ENCODE measurements at places on chromosomes 4 and X.

GRCh38 chrX:27600686-27601085, 10.5 kb downstream of the DCAF8L2 start:
- H3K27me3 ChIP-seq, result no peaks in the 10 kb centered on the region
- H3K4me3 ChIP-seq, result no peak overlapping the region
- H3K4me1 ChIP-seq, result no peaks in the 10 kb centered on the region
- no peak for DNase-seq
- H3K27ac ChIP-seq, result no peak overlapping the region

DNA sequence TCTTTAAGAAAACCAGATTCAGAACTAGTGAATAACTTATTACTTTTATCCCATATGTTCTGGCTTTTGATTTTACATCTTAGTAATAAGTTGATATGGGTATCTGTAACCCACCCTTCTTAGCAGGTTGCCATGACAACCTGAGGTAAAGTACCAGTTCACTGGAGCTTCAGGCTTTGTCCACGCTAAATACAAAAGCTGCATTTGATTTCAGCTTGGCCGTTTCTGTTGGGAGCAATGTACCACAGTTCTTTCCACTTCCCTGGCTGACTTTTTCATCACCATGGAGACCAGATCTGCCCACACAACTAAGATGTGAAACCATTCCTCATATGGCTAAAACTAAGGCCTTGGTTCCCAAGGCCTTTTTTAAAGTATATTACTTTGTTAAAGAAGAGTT, 26.1 kb downstream of the KLHL34 start:
- no peak overlapping the region for H3K4me3 ChIP-seq
- peaks cover 11% of the 10 kb centered on the region for H3K36me3 ChIP-seq
- H3K4me1 ChIP-seq, result no peaks in the 10 kb centered on the region
- no peaks in the 10 kb centered on the region for H3K27me3 ChIP-seq
- DNase-seq, result no peak

GRCh38 chrX:18906286-18906685, 77.6 kb downstream of the PHKA2 start:
- DNase-seq, result no peak
- peaks cover 2% of the 10 kb centered on the region for H3K36me3 ChIP-seq
- no peaks in the 10 kb centered on the region for H3K27me3 ChIP-seq
- no peaks in the 10 kb centered on the region for H3K4me1 ChIP-seq
- H3K27ac ChIP-seq, result no peak overlapping the region

GRCh38 chr4:54371173-54371572, 142.1 kb downstream of the PDGFRA start:
- H3K27ac ChIP-seq, result no peak overlapping the region
- no peak overlapping the region for H3K4me3 ChIP-seq
- no peaks in the 10 kb centered on the region for H3K4me1 ChIP-seq

DNA sequence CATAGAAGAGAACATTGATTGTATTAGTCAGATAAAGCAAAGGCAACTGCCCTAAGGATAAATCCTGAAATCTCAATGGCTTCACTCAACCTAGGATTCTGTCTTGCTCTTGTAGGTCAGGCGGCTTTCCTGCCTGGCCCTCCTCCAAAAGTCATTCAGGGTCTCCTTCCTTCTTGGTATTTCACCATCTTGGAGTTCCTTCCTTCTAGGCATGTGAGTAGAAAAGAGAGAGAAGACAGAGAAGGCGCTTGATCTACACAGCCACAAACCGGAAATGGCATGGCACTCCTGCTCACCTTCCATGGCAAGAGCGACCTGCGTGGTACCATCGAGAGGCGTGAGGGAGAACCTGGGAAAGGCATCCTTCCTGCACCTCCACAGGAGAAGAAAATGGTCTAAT, 45.3 kb upstream of the HELT start:
- no peaks in the 10 kb centered on the region for H3K4me1 ChIP-seq
- DNase-seq, result no peak
- H3K27me3 ChIP-seq, result peaks cover 11% of the 10 kb centered on the region
- no peaks in the 10 kb centered on the region for H3K36me3 ChIP-seq
- no peak overlapping the region for H3K4me3 ChIP-seq

DNA sequence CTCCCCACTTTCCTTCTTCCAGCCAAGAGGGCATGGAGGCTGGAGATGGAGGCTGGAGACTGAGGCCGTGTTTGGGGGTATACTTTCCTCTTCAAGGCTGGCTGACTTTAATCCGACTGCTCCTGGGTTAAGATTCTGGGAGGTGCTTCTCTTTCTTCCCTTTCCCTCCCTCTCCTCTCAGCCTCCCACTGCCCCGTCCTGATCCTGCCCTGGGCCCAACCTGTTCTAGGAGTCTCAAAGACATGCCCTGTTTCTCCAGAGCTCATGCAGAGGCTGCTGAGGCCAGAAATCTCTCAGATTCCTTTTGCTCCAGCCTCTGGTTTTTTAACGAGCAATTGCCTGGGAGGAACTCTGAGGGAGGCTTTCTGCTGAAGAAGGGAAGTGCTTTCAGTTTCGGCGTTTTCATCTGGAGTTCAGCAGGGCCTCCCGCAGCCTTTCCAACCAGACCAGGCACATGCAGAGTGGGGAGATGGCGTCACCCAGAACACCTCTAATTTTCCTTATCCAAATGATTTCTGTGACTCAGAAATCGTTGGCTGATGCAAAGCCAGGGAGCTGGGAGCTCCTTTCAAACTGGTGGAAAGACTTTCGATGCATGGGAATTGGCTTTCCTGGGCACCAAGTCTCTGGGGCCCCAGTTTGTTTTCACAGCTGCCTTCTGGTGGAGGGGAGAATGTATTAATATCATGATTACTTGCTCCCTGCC, 34.5 kb upstream of the FAM9C start:
- H3K4me1 ChIP-seq, result peaks cover 84% of the 10 kb centered on the region
- H3K36me3 ChIP-seq, result no peaks in the 10 kb centered on the region
- no peak for DNase-seq
- peak overlapping the region; percentile 83 for H3K27ac ChIP-seq
- peak overlapping the region; percentile 47 for H3K4me3 ChIP-seq

- no peak overlapping the region for H3K4me3 ChIP-seq
- no peak overlapping the region for H3K27ac ChIP-seq
- peaks cover 54% of the 10 kb centered on the region for H3K27me3 ChIP-seq
- peaks cover 5% of the 10 kb centered on the region for H3K4me1 ChIP-seq
- no peak for DNase-seq
- H3K36me3 ChIP-seq, result no peaks in the 10 kb centered on the region
These were observed 1.6 kb upstream of the SH3RF1 start for GRCh38 chr4:169272265-169272886.

DNA sequence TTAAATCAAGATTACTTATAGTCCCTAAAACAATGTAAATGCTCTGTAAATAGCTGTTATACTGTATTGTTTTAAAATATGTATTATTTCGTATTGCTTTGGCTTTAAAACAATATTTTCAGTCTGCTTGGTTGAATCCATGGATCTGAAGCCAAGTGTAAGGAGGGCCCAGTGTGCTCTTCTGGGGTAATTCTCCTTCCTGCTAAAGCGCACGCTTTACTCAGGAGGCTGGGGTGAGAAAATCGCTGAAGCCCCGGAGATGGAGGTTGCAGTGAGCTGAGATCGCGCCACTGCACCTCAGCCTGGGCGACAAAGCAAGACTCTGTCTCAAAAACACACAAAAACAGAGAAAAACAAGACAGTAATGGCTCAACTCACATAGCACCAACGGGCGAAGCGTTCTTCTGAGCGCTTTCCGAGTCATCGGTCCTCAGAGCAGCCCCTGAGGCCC, 391 bp upstream of the IDUA start:
- peak overlapping the region; percentile 79 for H3K4me3 ChIP-seq
- H3K36me3 ChIP-seq, result no peaks in the 10 kb centered on the region
- H3K27me3 ChIP-seq, result no peaks in the 10 kb centered on the region
- H3K4me1 ChIP-seq, result peaks cover 22% of the 10 kb centered on the region
- peak overlapping the region; percentile 71 for H3K27ac ChIP-seq

- no peak for DNase-seq
- H3K27ac ChIP-seq, result no peak overlapping the region
- no peaks in the 10 kb centered on the region for H3K36me3 ChIP-seq
- H3K27me3 ChIP-seq, result peaks cover 1% of the 10 kb centered on the region
These were observed 39.3 kb downstream of the CPE start for GRCh38 chr4:165418073-165418472.

- H3K36me3 ChIP-seq, result no peaks in the 10 kb centered on the region
- DNase-seq, result no peak
- no peaks in the 10 kb centered on the region for H3K4me1 ChIP-seq
- no peak overlapping the region for H3K4me3 ChIP-seq
- no peak overlapping the region for H3K27ac ChIP-seq
- no peaks in the 10 kb centered on the region for H3K27me3 ChIP-seq
These were observed 455.2 kb downstream of the PCDH7 start for GRCh38 chr4:31175242-31175910.

DNA sequence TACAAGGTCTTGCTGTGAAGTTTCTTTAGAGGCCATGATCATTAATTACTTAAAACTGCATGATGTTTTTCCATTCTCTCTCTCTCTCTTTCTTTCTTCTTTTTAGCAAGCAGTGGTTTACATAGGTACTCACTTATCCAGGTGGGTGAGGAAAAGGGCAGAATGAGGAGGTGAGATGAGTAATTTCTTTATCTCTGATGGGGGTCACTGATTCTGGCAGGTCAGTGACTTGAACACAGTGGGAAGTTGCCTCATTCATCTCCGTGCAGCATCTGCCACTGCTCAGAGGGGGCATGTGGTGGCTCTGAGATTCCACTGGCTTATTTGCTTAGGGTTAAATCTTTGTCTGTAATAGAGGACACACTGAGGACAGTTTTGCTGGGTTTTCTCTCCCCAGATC, 62.6 kb downstream of the FAM114A1 start:
- no peak overlapping the region for H3K27ac ChIP-seq
- no peaks in the 10 kb centered on the region for H3K36me3 ChIP-seq
- no peak overlapping the region for H3K4me3 ChIP-seq

GRCh38 chr4:16745009-16745635, 153.3 kb downstream of the LDB2 start:
- peaks cover 3% of the 10 kb centered on the region for H3K27me3 ChIP-seq
- no peak overlapping the region for H3K27ac ChIP-seq
- no peaks in the 10 kb centered on the region for H3K36me3 ChIP-seq
- DNase-seq, result no peak
- H3K4me1 ChIP-seq, result no peaks in the 10 kb centered on the region

GRCh38 chrX:7925867-7926472, 1.2 kb downstream of the PNPLA4 start:
- peak overlapping the region; percentile 52 for H3K27ac ChIP-seq
- no peaks in the 10 kb centered on the region for H3K27me3 ChIP-seq
- peak overlapping the region; percentile 87 for H3K4me3 ChIP-seq
- peaks cover 12% of the 10 kb centered on the region for H3K4me1 ChIP-seq
- DNase-seq, result peak; percentile 71

GRCh38 chr4:67080046-67080557, 465.2 kb downstream of the CENPC start:
- H3K4me3 ChIP-seq, result no peak overlapping the region
- no peaks in the 10 kb centered on the region for H3K4me1 ChIP-seq
- no peak for DNase-seq
- H3K36me3 ChIP-seq, result no peaks in the 10 kb centered on the region
- no peak overlapping the region for H3K27ac ChIP-seq
- H3K27me3 ChIP-seq, result peaks cover 2% of the 10 kb centered on the region

DNA sequence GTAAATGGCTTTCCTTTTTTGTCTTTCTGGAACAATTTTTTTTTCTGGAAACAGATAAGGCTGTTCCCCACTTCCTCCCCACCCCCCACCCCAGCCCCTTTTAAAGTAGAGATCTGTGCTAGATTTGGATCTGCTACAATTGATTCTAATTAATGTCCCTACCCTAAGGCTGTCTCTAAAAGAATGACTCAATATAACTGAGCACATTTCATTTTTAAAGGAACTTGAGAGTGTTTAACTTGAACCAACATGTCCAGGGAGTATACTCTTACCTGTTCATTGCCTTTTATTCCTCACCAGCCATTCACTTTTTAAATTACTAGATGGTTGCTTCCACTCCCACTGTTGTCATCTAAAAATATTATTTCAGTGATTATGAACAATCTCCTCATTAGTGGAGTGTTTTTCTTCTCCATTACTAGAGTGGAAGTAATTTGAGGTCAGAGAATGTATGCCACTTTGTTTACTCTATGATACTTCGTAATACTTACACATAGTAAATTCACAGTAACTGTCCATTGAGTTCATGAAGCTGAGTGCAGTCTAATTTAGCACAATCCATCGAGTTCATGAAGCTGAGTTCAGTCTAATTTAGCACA, 14.1 kb upstream of the CNOT6L start:
- no peak overlapping the region for H3K27ac ChIP-seq
- H3K4me3 ChIP-seq, result no peak overlapping the region
- no peak for DNase-seq
- no peaks in the 10 kb centered on the region for H3K27me3 ChIP-seq

GRCh38 chr4:185987961-185988627, 80.9 kb upstream of the TLR3 start:
- no peaks in the 10 kb centered on the region for H3K4me1 ChIP-seq
- no peak overlapping the region for H3K27ac ChIP-seq
- H3K4me3 ChIP-seq, result no peak overlapping the region
- DNase-seq, result no peak

DNA sequence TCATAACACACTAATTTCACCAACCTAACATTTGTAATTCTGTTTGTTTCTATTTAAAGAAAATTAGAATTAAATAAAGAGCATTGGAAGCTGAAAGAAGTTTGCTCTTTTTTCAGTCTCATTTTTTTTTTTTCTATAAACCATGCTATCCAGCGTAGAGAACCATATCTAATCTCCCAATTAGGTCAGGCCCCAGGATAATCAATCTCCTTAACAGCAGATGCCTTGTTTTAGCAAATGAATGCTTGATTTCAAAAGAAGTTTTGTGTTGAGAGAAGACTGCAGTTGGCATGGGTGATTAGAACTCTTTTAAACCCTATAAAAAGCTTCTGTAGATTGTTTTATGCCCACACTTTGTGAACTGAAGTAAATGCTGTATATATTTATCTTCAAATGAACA, 15.6 kb upstream of the MAD2L1 start:
- no peaks in the 10 kb centered on the region for H3K36me3 ChIP-seq
- no peaks in the 10 kb centered on the region for H3K4me1 ChIP-seq
- no peak for DNase-seq
- H3K27me3 ChIP-seq, result peaks cover 3% of the 10 kb centered on the region
- H3K4me3 ChIP-seq, result no peak overlapping the region

- no peak overlapping the region for H3K4me3 ChIP-seq
- no peaks in the 10 kb centered on the region for H3K4me1 ChIP-seq
- H3K27me3 ChIP-seq, result no peaks in the 10 kb centered on the region
- H3K36me3 ChIP-seq, result no peaks in the 10 kb centered on the region
These were observed 942.3 kb upstream of the SLIT2 start for GRCh38 chr4:19309378-19309777.

Data from activated CD8-positive, alpha-beta T cell treated with anti-CD3 and anti-CD28 coated beads for 36 hours (primary cell).